NCI-H1105 (cell line): ENCODE measurements at places on chromosomes 11 and 22.

DNA sequence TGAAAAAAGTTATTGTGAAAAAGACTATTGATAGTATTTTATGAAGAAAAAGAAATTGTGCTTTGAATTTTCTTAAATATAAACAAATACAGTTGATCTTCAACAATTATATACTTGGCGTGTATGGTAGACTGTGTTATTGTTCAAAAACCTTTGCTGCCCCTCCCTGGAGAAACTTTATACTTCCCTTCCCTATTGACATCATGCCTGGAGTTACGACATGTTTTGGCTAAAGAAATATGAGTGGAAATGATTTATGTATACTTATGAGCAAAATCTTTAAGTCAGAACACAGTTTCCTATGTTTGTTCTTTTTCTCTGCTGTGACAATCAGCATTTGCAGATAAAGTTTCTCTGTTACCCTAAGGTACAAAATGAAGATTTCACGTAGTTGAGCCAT lies 243.8 kb downstream of the TMEM135 start:
- DNase-seq, result no peak

GRCh38 chr11:116207019-116207418 lies 565.8 kb downstream of the BUD13 start:
- DNase-seq, result no peak

DNA sequence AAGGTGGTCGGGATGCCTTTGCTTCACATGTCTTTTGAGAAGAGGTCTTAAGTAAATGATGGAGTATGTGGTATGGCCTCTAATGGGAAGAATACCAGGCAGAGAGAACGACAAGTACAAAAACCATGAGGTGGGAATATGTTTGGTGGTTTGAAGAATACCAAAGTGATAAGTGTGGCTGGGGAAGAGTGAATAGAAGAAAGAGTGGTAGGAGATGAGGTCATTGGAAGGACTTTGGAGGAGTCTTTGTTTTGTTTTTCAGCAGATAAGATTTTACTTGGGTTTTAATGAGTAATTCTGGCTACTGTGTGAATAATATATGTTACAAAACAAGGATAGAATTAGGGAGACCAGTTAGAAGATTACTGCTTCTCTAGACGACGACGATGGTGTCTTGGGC lies 515.4 kb downstream of the RAB38 start:
- DNase-seq, result no peak

DNA sequence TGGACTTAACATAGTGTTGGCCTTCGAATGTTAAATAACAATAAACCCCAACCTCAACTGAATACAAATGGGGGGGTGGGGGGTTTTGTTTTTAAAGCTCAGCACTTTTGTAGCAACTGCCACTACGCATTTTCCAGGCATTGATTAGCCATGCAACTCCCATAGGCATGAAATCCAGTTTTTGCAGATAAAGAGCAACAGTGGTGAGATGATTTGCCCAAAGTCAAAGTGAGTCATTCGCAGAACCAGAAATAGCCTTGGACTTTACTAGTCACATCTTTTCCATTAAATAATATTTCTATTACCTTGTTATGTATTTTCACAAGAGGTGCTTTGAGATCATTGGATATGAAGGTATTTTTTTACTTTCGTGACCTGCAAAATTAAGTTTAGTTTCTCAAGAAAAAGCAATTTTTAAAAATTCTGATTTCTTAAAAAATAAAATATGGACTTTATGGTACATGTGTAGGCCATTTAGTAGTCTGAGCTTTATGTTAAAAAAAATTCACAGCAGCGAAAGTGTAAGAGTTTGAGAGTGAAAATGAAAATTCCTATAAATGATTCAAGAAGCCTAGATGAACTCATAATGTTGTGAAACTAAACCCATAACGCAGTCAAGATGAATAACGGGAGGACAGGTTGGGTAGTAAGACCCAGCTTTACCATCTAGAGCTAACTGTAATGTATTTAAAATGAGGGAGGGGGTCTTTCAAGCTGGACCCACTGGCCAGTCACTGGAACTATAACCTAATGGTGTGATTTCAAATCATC lies 1.9 kb upstream of the PHF21A start:
- DNase-seq, result no peak

DNA sequence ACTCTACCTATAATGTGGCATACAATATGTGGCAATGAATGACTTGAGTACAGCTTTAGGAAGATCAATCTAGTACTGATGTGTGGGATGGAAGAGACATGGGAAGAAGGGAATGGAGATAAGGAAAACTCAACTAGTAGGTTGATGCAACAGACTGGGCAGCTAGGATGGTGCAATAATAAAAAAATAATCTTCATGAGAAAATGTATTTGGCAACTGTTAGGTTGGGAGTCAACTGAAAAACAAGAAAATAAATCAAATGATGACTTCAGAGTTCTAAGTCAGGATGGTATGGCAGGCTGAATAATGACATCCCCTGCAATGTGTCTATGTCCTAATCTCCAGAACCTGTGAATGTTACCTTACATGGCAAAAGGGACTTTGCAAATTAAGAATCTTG lies 236.8 kb upstream of the PITPNB start:
- no peak for DNase-seq

DNA sequence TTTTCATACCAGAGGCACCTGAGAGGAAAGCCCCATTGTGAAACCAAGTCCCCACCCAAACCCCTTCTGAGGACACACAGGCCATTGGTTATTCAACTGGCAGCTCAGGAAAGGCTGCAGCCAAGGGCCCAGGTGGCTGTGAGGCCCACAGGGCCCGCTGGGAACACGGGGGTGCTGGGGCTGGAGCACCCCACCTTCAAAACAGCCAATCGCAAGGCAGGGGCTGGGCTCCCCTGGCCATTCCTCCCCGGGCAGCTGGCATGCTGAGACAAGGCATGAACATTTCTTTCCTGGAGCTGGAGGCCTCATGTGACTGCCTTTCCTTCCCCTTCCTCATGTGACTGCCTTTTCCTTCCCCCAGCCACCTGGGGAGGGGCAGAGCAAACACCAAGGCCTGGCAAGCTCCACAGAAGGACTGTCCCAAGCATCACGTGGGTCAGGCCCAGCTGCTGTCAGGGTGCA lies 76.9 kb downstream of the PIWIL3 start:
- DNase-seq, result peak; percentile 80

- DNase-seq, result no peak
Observed at GRCh38 chr22:27786965-27787364, 14.6 kb downstream of the MN1 start.

DNA sequence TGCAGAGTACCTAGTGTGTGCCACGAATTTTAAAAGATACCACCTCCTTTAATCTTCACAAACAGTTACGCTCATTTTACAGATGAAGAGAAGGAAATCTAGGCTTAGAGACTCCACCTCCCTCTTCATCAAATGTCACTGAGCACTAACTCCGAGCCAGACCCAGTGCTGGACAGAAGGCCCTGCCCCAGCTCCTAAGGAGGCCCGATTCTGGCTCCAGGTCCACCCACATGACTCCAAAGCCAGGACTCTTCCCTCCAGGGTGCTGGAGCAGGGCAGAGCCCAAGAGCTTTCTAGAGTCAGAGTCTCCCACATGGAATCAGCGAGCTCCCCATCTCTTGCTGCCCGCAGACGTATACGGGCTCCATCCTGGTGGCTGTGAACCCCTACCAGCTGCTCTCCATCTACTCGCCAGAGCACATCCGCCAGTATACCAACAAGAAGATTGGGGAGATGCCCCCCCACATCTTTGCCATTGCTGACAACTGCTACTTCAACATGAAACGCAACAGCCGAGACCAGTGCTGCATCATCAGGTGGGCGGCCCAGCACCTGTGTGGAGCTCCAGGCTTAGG lies 27.6 kb downstream of the MYO7A start:
- DNase-seq, result no peak

- no peak for DNase-seq
Observed at GRCh38 chr11:122721201-122721963, 65.9 kb downstream of the UBASH3B start.

GRCh38 chr11:123161376-123162030 lies 33.5 kb downstream of the CLMP start:
- no peak for DNase-seq

- DNase-seq, result no peak
Observed at GRCh38 chr22:45785458-45785857, 113.8 kb downstream of the ATXN10 start.

DNA sequence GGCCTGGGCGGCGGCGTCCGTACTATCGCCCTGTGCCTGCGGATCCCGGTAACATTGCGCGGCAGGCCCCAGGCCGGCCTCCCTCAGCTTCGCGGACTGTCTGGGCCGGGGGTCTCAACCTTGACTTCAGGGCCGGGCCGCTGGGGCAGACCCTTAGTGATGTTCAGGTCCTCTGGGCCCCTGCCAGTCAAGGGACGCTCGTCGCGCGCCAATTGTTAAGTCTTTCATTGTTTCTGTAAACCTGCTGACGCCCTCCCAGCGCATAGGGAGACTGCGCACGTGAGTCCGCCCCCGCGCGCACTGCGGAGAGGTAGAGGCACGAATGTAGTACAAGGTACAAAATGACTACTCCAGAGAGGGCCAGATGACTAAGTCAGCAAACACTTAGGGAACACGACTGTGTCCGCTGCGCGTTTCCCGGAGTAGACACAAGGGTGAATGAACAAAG lies 451 bp upstream of the HDHD5 start:
- DNase-seq, result peak; percentile 32

- no peak for DNase-seq
Observed at GRCh38 chr11:46050662-46051061, 70.6 kb downstream of the PHF21A start.

DNA sequence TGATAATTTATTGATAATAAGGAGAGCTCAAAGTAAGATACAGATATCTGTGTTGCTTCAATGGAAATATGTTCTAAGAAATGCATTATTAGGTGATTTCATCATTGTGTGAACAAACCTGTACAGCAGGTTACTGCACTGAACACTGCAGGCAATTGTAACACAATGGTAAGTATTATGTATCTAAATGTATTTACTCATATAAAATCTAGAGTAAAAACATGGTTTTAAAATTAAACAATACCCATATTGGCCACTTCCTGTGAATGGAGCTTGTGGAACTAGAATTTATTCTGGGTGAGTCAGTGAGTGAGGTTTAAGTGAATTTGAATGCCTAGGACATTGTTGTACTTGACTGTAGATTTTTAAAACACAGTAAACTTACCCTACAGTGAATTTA lies 722.9 kb upstream of the RAG2 start:
- no peak for DNase-seq

GRCh38 chr22:42319386-42319785 lies 48.9 kb upstream of the TCF20 start:
- DNase-seq, result no peak

DNA sequence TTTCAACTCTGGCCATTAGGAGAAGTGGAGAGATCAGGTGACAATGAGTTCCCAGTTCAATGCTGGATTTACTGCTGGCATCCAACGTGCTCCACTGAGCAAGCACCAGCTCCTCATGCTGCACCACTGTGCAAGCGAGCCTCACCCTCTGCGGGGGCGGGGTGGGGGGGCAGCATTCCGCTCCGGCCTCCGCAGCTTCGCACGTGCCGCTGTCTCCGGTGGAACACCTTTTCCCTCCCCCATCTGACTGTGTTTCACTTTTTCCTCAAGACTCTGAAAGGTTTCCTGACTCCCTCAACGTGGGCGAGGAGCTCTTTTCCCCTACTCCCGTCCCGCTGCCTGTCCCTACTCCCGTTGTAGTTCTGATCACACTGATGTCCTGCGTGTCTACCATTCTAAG lies 835 bp upstream of the RHOD start:
- no peak for DNase-seq

- no peak for DNase-seq
Observed at GRCh38 chr22:50208939-50209892, 8.4 kb downstream of the SELENOO start.

- no peak for DNase-seq
Observed at GRCh38 chr11:72191961-72192381, at the start of gene FOLR1. Gene FOLR1, plus strand, starts transcription at chr11:72192140. Its CDS starts 34 bp downstream, at chr11:72192174.

DNA sequence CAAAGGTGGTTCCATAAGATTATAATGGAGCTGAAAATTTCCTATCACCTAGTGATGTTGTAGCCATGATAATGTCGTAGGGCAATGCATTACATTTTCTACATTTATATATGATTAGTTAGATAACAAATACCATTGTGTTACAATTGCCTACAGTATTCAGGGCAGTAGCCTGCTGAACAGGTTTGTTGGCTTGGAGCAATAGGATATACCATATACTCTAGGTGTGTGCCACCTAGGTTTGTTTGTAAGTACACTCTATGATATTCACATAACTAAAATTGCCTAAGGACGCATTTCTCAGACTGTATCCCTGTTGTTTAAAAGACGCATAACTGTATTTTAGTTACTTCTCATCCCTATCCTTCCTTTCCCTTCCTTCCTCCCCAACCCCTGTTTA lies 13.6 kb downstream of the PLEKHB1 start:
- DNase-seq, result no peak

- no peak for DNase-seq
Observed at GRCh38 chr11:119320776-119321524, 4.0 kb upstream of the MCAM start.

DNA sequence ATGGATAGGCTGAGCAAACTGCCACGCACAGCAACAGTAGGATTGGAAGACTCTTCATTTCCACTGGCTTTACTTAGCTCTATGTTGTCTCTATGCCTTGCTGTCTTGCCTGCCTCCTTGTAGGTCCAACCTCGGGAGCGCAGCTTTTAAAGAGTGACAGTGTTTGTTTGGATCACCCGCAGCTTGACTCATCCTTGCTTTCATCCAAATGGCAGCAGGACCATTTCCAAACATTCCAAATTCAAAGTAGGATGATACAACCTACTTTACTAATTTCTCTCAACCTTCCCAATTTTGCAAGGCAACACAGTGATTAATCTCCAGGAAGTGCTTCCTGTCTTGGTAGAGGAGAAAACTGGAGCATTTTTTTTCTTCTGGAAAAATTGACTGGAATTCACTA lies at the start of gene MMP3:
MMP3 (minus strand) TSS at position 121 of the 400 bp plus-strand sequence; CDS start at position 58, 63 bp downstream.
- DNase-seq, result no peak

- no peak for DNase-seq
Observed at GRCh38 chr11:120186774-120187591, 23.8 kb upstream of the OAF start.

DNA sequence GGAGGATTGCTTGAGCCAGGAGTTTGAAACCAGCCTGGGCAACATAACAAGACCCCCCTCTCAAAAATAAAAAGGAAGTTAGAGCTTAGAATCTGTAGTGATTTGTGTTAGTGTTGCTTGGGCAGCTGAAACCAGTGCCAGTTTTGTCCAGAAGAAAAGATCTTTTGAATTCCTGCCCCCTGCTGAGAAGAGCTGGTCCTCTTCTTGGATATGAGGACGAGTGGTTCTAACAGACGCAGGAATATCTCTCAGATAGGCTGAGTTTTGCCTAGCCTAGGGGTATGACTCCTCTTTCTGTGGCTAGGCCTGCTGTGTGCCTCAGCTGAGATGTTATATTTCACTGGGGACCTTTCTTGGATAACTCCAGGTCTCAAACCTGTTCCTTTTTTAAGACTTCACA lies 102.8 kb downstream of the STIM1 start:
- DNase-seq, result no peak

GRCh38 chr11:40354121-40354520 lies 1105.3 kb downstream of the LRRC4C start:
- no peak for DNase-seq

- no peak for DNase-seq
Observed at GRCh38 chr22:42869888-42870480, 12.9 kb upstream of the ARFGAP3 start.

GRCh38 chr22:24981066-24981465 lies 28.6 kb downstream of the KIAA1671 start:
- no peak for DNase-seq
